Motor neuron (in vitro differentiated cells): ENCODE measurements at places on chromosomes 7 and 10.

GRCh38 chr10:93006435-93007039 is 54.1 kb upstream of the CYP26C1 start:
- ATAC-seq, result no peak

DNA sequence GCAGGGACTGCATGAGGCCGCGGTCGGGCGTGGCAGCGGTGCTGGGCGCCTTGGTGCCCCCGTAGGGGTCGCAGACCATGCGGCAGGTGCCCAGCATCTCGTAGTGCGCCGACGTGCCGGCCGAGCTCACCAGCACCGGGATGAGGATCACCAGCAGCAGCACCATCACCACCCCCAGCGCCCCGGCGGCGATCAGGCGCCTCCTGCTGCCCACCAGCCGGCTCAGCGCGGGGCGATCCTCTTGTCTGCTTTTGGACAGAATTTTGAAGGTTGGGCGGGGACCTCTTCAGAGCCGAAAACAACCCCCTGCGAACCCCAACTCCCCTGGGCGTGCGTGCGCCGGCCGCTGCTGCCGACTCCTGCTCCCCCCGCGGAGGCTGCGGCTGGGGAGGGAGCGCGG is 779 bp downstream of the C1QL3 start:
- peak; percentile 75 for ATAC-seq

DNA sequence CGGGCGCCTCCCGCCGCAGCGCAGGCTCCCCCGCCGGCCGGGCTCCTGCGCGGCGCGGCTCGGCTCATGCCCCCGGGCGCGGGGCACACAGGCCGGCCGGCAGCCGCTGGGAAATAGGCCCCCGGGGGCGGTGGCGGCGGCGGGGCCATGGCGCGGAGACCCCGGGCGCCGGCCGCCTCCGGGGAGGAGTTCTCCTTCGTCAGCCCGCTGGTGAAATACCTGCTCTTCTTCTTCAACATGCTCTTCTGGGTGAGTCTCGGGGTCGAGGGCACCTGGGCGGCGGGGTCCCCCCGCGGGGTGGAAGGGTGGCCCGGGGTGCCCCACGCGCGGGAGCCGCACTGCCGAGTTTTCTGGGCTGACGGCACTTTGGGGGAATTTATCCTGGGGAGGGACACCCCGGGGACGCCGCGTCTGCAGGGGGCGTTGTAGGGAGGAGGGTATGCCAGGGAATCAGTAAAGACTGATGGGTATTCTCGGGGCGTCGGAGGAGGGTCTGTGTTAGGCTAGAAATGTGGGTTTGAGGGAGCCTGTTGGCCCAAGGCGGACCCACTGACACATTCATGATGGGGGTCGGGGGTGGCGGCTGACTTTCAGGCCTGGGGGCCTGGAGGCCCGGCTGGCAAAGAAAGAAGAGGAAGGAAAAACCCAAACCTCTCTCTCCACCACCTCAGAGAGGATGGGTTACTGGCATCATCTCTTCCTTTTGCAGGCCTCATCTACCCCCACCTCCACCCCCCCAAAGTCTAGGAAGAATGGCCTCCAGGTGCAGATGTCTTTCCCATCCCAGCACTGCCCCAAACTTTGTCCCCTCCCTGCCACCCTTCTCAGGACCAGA is 544 bp downstream of the TSPAN33 start:
- ATAC-seq, result no peak

DNA sequence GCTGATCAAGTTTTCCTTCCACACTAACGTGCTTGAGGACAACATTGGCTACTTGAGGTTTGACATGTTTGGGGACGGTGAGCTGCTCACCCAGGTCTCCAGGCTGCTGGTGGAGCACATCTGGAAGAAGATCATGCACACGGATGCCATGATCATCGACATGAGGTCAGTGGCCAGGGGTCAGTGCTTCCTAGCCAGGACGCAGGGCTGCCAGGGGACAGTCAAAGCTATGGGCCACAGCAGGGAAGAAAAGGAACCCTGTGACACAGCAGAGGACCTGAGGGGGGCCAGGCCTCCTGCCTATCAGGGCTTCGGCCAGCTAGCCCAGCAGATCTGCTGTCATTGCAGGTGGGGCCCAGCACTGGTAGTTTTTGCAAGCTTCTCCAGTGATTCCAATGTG is 5.2 kb downstream of the RBP3 start:
- no peak for ATAC-seq

GRCh38 chr7:11203683-11204082 is 230.0 kb downstream of the PHF14 start:
- no peak for ATAC-seq

DNA sequence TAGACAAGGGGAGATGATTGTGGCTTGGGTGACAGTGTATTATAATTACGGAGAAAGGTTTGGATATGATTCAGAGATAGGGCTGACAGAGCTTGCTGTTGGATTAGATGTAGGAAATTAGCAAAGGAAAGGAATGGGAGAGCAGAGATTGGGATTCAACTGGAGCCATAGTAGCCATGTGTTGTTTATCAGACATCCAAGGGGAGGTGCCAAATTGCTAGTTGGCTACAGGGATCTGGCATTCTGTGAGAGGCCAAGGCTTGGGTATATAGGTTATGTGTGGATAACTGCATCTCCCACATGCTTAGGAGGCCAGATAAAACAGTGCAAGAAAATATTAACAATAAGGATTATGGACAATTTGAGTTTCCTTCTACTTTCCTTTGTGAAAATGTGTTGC is 34.9 kb downstream of the CSGALNACT2 start:
- ATAC-seq, result no peak

DNA sequence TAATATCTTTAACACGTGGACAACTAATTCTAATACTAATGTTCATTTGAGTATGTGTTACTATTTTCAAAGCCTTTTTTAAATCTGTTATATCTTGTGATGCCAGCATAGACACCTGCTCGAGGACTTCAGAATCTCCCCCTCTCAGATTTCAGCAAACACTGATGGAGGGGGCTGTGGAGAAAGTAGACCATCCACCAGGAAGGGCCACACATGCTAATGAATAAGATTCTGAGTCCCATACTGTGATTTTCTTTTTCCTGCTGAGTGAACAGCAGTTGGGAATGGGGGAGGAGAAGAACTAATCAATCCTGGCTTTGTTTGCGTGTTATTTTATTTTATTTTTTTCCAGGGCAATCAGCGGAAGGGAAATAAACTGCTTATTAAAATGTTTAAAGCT is 157.9 kb upstream of the CSTF2T start:
- ATAC-seq, result no peak

- ATAC-seq, result no peak
Measured at GRCh38 chr7:125406111-125406510, 476.5 kb upstream of the POT1 start.

DNA sequence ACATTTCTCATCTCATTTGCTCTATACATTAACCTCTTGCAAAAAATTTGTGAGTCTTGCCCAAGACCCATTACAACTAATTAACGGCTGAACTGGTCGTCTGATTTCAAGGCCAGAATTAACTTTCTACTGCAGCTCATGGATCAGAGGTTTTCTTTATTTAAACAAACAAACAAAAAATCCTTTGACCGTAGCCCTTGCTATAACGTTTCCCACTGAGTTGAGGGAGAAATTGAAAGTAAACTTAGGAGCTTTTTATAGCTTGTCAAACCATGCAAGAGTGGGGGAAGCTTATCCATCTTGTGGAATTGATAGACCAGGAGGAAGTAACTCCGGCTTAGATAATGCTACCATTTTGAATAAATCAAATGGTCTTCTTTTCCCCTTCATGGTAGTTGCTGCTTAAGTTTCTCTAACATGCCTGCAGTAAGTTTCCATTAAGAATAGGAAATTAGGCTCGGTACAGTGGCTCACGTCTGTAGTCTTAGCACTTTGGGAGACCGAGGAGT is 3.3 kb downstream of the SRGN start:
- ATAC-seq, result no peak

GRCh38 chr10:23367896-23368595 is 23.4 kb upstream of the C10orf67 start:
- ATAC-seq, result no peak

DNA sequence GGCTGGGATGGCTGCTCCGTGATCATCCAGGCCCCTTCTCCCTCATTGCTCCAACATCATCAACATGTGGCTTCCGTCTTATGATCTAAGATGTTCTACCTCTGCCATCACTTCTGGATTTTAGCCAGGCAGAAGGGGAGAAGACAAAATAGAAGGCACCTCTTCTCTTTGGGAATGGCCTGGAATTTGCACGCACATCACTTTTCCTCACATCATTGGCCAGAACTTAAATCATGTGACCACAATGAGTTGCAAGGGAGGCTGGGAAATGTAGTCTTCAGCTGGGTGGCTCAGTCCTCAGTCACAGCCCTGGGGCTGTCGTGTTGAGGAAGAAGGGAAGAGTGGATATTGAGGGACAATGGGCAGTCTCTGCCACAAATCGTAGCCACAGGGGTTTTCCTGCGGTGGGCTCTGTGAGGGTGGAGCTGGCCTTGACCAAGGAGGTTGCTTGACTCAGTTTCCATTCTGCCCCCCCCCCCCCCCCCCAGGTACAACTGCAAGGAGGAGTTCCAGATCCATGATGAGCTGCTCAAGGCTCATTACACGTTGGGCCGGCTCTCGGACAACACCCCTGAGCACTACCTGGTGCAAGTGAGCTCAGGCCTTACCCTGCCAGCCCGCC is 50.3 kb downstream of the PALD1 start:
- ATAC-seq, result peak; percentile 80

- ATAC-seq, result no peak
Measured at GRCh38 chr10:52390388-52390787, 76.3 kb downstream of the DKK1 start.

GRCh38 chr10:63132651-63133055 is 475 bp upstream of the NRBF2 start:
- ATAC-seq, result peak; percentile 1

DNA sequence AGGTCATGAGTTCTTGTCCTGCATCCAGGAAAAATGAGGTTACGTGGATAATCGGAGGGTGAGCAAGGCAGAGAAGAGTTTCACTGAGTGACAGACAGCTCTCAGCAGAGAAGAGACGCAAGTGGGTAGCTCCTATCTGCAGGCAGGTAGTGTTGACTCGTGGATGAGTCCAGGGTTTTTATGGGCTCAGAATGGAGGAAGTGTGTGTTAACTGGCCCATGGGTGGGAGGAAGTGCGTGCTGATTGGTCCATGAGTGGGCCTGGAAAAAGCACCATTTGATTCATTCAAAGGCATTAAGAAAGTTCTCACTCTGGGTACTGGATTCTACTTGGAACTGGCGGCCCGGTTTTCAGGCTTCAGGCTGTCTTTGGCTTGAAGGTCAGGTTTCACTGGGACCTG is 4.8 kb upstream of the DMTF1 start:
- no peak for ATAC-seq

GRCh38 chr7:157586426-157586955 is 249.7 kb downstream of the DNAJB6 start:
- ATAC-seq, result no peak

DNA sequence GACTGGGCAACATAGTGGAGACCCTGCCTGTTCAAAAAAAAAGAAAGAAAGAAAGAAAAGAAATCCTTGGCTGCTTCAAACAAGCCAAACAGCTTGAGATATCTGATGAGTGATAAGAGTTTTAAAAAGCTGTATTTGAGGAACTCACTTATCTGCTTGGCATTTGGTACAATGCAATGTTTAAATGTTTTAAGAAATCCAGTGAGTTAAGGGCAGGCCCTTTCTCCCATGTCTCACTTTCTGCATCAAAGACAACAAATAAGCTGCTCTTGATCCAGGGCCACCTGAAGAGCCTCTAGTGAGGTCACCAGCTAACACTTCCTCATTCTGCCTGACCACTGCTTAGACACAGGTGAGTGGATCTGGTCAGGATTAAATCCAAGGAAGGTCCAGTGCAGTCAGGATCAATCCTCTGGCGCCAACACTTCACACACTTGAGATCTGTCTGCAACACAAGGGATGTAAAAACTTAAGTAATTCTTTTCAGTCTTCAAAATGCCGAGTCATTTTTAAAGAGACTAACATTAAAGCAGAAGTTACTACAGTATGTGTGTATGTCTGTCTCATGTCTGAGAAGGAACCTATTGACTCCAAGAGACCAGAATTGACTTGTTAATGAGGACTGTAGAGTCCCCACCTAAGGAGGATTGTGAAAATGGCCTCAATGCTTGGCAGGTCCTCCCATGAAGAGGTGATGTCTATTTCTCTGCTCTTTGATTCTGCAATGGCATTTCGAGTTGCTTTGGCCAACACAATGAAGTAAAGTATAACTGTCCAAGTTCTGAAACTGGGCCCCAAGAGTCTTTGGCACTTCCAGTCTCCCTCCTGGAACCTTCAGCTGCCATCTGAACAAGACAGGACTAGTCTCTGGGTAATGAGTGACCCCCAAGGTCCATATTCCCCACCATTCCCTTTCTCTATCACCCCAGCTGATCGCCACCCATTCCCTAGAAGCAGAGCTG is 43.1 kb downstream of the CREB3L2 start:
- ATAC-seq, result no peak

DNA sequence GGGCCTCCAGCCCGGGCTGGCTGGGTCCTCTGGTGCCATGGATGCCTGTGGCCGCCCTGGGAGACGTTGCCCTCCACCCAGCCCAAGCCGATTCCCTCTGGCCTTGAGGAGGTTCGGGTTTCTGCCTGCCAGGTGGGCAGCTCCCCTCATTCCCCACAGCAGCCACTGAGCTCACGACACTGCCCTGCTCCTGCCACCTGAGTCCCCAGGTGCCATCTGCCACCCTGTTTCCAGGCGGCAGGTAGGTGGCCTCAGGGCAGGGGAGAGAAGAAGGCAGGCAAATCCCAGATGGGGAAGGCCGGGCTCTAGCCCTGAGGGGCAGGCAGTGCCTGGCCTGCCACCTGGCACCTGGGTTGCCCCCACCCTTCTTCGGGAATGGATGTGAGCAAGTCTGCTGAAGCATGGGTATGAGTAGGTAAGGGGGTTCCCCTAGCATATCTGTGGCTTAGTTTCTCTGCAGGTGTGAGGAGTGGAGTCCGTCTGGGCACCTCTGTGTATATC is 92.2 kb upstream of the PPIF start:
- no peak for ATAC-seq

GRCh38 chr7:15609287-15609686 is 47.5 kb upstream of the AGMO start:
- ATAC-seq, result no peak

- no peak for ATAC-seq
Measured at GRCh38 chr7:38052786-38053185, 125.3 kb upstream of the STARD3NL start.

DNA sequence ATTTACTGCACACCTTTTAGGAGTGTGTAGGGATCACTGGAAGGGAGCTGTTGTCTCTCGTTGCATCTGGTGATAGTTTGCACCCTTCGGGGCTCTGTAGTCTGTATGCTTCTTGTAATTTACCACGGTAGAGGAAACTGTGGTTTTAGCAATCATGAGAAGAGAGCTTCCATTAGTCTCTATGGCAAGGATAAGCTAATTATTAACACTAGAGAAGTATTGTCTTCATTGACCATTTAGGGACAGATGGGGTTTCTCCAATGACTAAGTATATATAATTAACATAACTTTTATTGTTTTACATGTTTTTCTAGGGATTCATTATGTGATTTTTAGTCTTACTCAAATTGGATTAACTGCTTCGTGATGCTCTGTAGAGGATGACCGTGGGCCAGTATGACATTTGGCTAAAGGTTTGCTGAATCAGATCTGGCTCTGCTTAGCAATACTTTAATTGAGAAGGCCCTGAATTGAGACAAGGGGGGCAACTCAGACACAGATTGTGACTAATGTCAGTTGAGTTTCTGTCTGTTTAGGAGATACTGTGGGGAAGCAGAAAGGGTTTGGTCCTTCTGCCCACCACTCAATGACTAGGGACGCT is 8.7 kb downstream of the SLC18A2 start:
- ATAC-seq, result no peak

GRCh38 chr10:117256910-117257309 is 16.0 kb downstream of the SLC18A2 start:
- no peak for ATAC-seq

GRCh38 chr7:101940830-101941229 is 123.4 kb downstream of the CUX1 start:
- ATAC-seq, result no peak

- peak; percentile 94 for ATAC-seq
Measured at GRCh38 chr10:86079088-86079487, 287.5 kb downstream of the GRID1 start.
